ENCODE measurements at places on chromosomes 1 and 21. TPM values are rescaled to one million over a fixed set of nuclear protein-coding genes. Genes with fewer than 3 reads are reported as not detected.

The TCHH gene
- not detected for total RNA-seq

DNA sequence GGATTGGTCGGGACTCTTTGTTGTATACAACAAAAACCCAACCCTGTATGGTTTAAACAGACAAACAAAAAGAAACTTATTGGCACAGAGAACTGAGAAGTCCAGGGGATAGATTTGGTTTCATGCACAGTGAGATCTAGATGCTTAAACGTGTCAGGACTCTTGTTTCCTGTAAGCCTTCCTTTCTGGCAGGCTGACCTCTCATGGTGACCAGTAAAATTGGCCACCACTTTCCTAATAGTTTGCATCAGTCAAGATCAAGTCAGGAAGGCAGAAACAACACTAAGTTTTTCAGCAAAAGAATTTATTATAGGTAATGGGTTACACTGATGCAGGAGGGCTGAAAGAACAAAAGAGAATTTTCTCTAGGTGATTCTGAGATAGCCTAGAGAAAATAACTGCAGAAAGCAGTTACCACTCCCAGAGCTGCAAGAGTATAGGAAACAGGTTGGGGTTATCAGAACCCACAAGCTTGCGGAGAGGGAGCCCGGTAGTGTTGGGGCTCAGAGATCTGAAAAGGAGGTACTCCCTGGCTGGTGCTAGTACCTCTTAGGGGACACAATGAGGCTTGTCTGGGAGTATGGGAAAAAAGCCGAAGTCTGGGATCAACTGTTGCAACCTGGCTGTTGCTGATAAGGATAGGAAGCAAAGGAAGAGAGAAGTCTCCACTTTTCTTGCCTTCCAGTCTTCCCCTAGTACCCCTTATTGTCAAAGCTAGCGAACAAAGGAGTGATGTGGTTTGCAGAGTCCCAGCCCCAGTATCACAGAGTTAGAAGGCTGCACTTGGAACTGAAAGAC, 21.4 kb downstream of the CITED4 start:
- no peak for DNase-seq

The CD84 gene
- not detected for total RNA-seq

The PLPPR4 gene
- 10.5 TPM for total RNA-seq

- peak; percentile 61 for DNase-seq
Observed at GRCh38 chr1:63888984-63889383, 115.2 kb downstream of the ROR1 start.

- no peak for DNase-seq
Observed at GRCh38 chr1:5738911-5739462, 253.2 kb downstream of the NPHP4 start.

- DNase-seq: peak; percentile 61
Observed at GRCh38 chr21:42262831-42263231, 43.9 kb downstream of the ABCG1 start.

DNA sequence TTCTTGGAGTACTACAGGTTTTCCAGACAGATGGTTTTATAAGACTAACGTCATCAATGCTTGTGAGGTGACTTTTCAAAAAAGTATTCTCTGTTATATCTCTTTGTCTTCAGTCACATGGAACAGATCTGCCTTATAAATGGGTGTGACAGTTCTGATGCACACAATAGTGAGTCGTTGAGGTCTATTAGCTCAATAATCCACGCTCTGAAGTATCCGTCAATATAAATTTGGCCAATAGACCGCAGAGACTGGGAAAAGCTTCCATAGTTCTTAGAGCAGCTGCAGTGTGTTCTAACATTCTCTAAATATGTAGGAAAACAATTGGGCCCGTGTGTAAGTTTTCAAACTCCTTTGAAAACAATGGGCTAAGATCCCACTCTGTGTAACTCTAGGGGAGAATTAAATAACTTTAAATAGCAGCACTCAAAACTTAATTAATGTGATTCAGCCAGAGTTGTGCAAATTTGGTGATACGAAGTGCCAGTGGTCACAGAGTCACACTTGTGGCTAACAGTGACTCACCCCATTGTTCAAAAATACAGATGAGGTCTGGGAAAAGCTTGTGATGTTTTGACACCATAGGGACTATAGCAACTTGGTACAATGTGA, 316.0 kb downstream of the LMO4 start:
- peak; percentile 91 for DNase-seq

DNA sequence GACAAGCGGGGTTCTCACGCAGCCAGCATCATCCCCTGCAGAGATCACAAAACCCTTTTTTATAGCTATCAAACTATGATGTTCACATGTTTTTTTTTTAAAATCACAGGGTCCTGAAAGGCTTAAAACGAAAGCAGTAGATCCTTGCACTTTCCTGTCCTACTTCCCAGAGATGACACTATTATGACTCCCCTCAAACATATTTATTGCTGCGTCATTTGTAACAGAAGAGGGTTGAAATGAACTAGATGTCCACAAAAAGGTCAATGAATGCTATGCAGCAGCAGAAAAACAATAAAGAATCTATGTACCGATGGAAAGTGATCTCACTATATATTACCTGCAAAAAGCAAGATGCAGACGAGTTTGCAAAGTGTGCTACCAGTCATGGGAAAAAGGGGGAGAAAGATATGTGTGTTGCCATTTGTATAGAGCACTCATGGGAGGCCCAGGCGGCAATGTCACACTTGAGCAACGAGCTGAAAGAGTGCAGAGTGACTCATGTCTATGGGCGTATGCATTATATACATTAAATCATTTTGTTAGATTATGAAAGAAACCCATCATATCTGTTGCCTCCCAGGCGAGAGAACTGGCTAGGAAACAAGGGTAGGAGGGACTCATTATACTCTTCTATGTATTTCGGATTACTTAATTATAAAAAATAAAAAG, 68.9 kb upstream of the PARP1 start:
- peak; percentile 32 for DNase-seq

The EXO1 gene
- 25.0 TPM for total RNA-seq

- no peak for DNase-seq
Observed at GRCh38 chr21:28804089-28804670, 188.5 kb downstream of the LTN1 start.

GRCh38 chr1:6771441-6771769, 13.8 kb upstream of the CAMTA1 start:
- no peak for DNase-seq

GRCh38 chr1:153000294-153000693, 1.3 kb upstream of the SPRR3 start:
- DNase-seq: no peak

- DNase-seq: peak; percentile 41
Observed at GRCh38 chr21:38082936-38083485, 166.8 kb upstream of the KCNJ6 start.

DNA sequence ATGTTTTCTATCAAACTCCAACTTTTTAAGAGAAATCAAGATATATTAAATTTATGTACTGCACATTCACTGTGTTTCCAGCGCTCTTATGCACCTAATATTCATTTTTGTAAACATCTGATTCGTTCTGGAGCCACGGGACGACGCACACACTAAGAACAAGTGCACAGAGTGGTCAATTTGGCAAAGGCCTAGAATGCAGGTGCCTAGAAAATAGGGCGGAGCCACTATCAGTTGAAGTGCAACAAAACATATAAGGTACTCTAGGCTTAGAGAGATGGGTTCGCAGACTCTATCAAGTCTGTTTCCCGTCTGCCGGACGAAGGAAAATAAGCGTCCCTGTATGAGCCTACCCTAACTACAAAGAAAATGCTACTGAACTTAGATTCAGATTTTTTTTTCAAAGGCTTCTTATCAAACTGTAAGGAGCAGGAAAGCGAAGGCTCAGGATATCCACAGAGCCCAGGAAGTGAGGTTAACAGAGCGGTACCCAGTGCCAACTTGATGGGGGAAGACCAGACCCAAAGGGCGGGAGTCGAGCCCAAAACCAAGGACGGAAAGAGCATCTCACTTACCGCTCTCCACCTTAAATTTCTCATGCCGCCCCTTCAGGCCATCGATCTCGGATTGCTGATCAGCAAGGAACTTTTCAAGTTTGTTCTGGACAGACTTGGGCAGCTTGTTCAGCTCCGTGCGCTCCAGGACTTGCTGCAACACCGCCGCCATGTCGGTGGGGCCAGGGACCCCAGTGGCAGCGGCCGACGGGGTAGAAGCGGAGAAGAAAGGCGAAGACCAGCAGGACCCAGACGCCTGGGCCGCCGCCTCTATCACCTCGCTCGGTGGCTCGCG, 526 bp downstream of the TPR start:
- peak; percentile 55 for DNase-seq

DNA sequence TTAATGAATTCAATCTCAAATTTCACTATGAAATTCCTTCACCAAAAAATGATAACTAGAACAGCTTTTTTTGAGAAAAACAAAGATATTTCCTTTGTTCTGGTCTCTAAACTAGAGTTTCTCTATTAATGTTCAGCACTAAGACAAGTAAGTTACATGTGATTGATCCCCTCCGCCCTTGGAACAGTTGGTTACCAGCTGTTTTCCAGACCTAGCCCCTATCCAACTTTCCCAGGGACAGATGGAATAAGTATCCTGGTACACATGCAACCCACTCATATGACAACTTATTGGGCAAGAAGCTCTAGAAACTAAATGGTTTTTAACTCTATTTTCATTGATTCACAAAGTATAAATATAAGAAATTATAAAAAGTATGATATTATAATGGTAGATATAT, 140.4 kb downstream of the COP1 start:
- no peak for DNase-seq

DNA sequence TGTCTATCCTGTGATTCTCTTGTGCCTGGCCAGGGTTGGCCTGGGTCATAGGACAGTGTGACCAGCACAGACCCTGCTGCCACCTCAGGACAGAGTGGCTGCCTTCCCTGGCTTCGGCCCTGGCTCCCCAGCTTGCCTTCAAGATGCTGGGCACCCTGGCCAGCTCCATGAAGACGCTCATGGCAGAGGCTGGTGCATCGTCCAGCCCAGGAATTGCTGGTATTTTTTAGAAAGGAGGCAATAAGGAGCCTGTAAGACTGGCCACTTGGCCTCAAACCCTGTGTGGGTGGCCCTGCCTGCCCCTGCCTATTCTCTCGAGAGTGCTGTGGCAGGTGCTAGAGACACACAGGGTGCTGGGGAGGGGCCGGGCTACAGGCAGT, 70.4 kb upstream of the ACTRT2 start:
- DNase-seq: no peak

- DNase-seq: no peak
Observed at GRCh38 chr1:26163684-26164035, 4.8 kb downstream of the FAM110D start.

The LEMD1 gene
- not detected for total RNA-seq

The SHISA4 gene
- total RNA-seq: 63.9 TPM

GRCh38 chr1:116087628-116088027, 23.6 kb upstream of the MAB21L3 start:
- DNase-seq: no peak

GRCh38 chr1:26044971-26045721, 772 bp downstream of the SLC30A2 start:
- no peak for DNase-seq

DNA sequence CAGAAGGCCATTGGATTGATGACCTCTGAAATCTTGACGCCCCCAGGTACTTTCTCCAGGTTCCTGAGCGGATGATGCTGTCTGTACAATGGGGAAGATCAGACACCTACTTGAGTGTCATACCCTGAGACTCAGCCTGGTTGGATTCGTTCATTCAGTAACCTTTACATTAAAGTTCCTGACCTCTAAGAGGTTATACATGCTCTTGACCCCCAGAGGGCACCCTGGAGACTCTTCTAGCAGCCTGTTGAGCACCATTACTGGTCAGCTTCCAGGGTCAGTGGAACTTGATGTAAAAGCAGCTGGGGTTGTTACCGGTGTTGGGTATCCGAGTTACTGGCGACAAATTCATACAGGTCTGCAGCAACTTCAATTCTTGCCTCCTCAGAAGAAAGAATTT, 114.3 kb upstream of the ZNF678 start:
- DNase-seq: peak; percentile 48

The AMY1C gene
- not detected for total RNA-seq

DNA sequence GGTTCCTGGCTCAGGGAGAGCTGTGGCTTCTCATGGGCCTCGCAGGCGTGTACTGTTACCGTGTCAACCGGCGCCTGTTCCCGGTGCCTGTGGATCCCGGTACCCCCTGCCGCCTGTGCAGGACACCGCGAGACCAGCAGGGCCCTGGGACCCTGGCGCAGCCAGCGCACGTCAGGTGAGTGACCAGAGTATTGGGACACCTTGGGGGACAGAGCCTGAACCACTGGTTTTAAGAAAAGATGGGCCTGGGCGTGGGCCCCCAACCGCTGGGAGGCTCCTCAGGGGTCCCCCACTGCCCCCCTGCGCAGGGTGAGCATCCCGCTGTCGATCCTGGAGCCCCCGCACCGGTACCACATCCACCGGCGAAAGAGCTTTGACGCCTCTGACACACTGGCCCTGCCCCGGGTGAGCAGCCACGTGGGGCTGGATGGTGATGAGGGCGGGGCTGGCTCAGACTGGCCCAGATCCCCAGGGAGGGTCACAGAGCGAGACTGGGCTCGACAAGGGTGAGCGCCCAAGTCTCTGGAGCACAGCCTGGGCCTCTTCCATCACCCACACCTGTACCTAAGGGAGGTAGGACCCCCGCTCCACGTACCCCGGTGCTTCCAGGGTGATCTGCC, 10.5 kb downstream of the MIIP start:
- no peak for DNase-seq

GRCh38 chr1:184399192-184399847, 12.5 kb downstream of the C1orf21 start:
- DNase-seq: no peak

GRCh38 chr1:54986025-54986424, 5.6 kb downstream of the TMEM61 start:
- DNase-seq: no peak

DNA sequence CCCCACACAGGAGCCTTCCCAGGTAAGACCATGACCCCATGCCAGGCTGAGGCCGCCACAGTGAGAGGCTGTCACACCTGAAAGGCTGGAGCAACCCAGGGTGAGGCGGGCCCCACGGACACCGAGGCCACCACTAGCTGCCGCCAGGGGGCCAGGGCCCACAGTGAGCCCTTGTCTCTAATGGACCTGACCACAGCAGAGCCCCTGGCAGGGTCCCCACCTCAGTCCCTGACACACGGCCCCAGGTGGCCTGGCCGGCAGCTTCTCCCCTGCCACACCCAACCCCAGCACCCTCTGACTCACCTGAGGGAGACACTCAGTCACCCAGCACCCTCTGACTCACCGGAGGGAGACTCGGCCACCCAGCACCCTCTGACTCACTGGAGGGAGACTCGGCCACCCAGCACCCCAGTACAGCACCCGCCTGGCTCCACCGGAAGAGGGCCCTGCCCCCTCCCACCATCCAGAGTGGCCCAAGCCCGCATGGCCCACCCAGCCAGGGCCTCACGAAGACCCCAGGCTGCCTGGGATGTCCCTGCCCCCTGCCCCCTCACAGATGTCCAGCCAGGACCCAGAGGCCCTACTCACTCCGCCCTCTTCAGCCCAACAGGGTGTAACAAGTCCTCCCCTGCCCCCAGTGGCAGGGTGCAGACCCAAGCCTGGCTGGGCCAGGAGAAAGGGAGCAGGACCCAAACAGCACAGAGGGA, 4.4 kb downstream of the DVL1 start:
- peak; percentile 81 for DNase-seq
